SHP77 treated with DMSO at 0.1 percent for 48 hours (cell line): ENCODE measurements at places on chromosomes 5 and 9.

DNA sequence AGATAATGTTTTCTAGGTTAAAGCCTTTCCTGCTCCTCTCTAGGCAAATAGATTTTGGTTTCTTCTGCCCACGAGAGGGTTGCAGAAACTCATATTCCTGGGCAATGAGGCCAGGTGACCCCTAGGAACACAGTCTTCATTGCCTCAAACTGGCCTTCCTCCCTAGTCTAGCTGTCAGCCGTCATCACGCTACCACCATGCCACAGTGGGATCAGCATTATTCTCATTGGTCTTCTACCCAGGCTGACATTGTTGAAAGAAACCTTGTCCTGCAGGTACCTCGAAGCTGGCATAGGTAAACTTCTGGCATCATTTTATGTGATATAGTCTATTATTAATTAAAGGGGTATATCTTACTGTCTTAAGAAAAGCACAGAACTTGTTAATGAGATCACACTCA, 51.1 kb downstream of the ELL2 start:
- DNase-seq = no peak

GRCh38 chr5:76310208-76310607, 92.9 kb upstream of the IQGAP2 start:
- no peak for DNase-seq

DNA sequence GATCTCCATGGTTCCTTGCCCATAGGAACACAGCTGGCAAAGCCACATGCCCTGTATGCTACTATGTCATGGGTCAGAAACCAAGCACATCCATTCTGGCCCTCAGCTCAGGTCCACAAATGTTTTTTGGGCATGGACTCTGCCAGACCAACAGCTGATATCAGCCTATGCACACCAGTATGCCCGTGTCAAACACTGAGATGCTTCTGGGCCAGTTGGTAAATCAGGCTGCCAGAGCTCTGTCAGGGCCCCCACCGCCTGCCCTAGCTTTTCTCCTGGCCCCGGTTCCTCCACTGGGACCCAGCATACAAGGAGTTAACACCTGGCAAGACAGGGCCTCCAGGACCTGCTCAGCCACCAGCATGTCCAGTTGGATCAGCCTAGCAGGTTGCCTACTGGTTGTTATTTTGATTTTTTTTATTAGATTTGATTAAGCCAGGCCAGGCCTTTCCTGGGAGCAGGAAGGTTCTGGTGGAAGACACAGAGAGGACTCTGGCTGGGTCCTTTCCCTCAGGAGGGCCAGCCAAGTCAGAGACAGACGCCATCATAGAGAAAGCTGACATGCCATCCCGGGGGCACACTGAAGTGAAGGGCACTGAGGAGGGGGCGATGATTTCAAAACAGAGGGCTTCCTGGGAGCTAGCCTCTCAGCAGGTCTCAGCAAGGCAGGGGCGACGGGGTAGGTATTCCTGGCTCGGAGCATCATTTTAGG, 65.8 kb downstream of the TSTD2 start:
- DNase-seq = no peak

DNA sequence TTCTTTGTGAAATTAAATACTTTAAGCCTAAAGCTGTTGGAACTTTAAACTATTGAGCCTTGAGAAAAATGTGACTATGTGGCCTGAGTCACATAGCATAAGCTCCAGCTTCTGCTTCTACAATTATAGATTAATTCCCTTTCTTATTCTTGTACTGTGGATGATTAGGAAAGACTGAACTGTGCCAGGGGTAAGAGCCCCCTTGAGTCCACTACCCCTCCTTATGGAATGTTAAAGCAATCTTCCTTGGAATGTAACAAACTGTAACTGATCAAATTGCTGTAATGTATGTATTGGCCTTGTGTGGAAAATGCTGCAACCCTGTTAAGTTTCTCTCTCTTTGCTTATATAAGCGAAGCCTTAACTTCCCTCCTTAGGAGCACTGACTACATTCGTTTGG, 273.2 kb downstream of the FAM170A start:
- DNase-seq = no peak

GRCh38 chr5:21680196-21680595, 1172.9 kb downstream of the CDH12 start:
- DNase-seq = no peak

GRCh38 chr5:150656191-150657132, 4.6 kb upstream of the MYOZ3 start:
- no peak for DNase-seq

GRCh38 chr9:37144762-37145161, 24.4 kb downstream of the ZCCHC7 start:
- DNase-seq = no peak

DNA sequence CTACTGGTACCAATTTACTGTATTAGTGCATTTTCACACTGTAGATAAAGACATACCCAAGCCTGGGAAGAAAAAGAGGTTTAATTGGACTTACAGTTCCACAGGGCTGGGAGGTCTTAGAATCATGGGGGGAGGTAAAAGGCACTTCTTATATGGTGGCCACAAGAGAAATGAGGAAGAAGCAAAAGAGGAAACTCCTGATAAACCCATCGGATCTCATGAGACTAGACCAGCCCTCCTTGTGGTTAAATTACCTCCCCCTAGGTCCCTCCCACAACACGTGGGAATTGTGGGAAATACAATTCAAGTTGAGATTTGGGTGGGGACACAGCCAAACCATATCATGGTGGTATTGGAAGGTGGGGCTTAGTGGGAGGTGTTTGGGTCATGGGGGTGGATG, 56.5 kb upstream of the SPDL1 start:
- DNase-seq = no peak

GRCh38 chr5:172004824-172005237, 1.6 kb downstream of the FBXW11 start:
- DNase-seq = no peak

GRCh38 chr9:20356403-20357036, 265.8 kb downstream of the MLLT3 start:
- DNase-seq = no peak

GRCh38 chr9:69155341-69156030, 18.6 kb upstream of the TJP2 start:
- no peak for DNase-seq

DNA sequence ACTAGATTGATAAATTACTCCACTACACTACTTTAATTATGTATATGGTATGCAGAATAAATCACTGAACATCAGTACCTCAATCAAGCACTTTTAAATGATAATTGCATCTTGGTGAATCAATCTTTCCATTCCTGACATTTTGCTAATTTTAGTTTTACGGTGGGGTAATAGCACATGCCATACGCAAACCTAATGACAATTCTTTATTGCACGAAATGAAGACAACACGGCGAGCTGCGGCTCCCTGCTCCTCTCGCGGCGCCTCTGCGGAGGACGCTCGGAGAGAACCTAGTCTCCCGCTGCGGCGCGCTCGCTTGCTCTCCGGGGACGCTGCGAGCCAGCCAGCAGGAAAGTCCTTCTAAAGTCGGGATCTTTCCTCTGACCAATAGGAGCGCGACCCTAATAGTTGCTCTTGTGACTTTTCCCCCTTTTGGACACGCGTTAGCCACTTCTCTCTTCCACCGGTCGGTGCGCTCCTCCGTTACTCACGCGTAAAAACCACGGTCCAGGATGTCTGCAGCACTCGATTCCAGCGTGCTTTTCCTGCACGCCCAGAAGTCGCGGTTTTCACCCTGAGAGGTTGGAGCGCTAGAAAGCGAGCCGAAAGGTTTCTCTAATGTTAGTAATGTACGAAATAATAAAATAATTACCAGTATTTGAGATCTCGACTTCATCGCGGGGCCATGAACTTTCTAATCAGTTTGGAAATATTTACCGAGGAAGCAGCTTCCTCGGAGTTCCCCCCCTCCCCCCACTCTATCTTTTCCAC, 1.0 kb upstream of the MEF2C start:
- peak; percentile 65 for DNase-seq

DNA sequence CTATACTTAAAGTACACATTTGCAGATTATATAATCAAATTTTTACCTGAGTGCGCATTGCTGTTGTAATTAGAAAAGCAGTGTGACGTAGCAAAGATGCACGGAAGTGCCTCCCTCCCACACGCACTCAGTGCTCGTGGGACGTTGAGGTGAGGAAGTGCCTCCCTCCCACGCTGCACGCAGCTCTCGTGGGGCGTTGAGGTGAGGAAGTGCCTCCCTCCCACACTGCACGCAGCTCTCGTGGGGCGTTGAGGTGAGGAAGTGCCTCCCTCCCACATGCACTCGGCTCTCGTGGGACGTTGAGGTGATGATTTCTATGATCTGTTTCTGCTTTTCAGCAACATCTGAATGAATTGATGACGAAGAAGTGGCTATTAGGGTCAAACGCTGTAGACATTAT, 21.0 kb downstream of the EXOC3 start:
- DNase-seq = no peak

GRCh38 chr5:674630-675011, 18.5 kb downstream of the TPPP start:
- no peak for DNase-seq

DNA sequence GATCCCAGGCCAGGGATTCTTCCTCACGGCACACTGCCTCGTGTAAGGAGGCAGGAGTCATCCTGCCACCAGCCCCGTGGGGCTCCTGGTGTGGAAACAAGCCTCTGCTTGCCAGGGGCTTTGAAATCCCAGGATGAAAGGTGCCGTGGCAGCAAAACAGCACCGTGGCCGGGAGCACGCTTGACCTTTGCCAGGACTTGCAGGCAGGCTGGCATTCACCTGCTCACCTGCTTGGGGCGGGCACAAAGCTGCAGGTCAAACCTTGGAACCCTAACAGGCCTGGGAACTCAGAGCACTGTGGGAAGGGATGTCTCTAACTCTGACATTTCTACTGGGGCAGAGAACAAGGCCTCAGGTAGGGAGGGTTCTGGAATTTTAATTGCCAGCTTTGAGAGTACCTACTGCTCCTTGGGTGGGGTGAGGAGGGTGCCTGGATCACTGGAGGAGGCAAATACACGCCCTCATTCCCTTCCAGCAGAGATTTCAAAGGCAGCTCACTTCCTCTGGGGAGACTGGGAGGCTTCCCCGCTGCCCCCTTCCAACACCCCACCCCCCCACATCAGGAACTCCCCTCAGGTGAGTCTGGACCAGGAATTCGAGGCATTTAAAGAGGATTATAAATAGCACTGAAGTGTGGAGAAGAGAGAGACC, 45.6 kb upstream of the STXBP1 start:
- DNase-seq = no peak

- DNase-seq = peak; percentile 55
Measured at GRCh38 chr5:17305964-17306725, 88.7 kb downstream of the BASP1 start.

- no peak for DNase-seq
Measured at GRCh38 chr5:158255609-158256008, 396.7 kb upstream of the CLINT1 start.

- DNase-seq = no peak
Measured at GRCh38 chr9:87346061-87346665, 151.5 kb upstream of the DAPK1 start.

- DNase-seq = peak; percentile 1
Measured at GRCh38 chr5:132714456-132715307, 22.7 kb downstream of the KIF3A start.

DNA sequence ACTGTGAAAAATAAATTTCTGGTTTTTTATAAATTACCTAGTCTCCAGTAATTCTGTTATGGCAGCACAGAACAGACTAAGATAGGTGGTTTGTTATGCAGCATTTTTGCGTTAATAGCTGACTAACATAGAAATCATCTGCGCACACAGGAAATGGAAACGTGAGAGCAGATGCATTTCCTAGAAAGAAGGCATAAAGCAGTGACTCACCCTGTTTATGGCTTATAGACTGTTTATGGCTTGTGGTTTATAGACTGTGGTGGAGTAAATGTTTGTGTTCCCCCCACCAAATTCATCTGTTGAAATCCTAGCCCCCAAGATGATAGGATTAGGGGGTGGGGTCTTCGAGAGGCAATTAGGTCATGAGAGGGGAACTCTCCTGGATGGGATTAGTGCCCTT, 18.3 kb upstream of the OSMR start:
- DNase-seq = no peak

GRCh38 chr9:20611691-20612287, 10.5 kb downstream of the MLLT3 start:
- DNase-seq = no peak
